Stimulated activated CD8-positive, alpha-beta memory T cell treated with anti-CD3 and anti-CD28 coated beads, Interleukin-15, amount 100 ng/mL, for 1 hour (primary cell): ENCODE measurements at places on chromosomes 11 and 22.

GRCh38 chr11:102220728-102221467, 96.4 kb upstream of the BIRC3 start:
- no peak for DNase-seq

GRCh38 chr22:40624770-40625169, 11.7 kb downstream of the MRTFA start:
- no peak for DNase-seq

GRCh38 chr11:3382613-3383285, 3.8 kb upstream of the ZNF195 start:
- DNase-seq = no peak

DNA sequence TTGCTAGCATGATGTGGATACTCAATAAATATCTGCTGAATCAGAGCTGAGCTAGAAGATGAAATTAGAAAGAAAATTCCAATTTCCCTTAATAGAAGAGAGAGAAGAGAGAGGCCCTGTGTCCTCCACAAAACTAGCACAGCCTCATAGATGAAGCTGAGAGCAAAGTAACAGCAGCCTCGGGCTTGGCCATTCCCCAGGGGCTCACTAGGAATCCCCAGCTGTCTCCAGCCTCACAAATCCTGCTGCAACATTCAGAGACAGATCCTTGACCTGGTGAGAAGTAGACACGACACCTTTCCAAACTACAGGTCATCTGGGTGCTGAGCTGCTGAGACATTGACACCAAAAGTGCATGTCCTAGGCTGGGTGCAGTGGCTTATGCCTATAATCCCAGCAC, 26.1 kb upstream of the IRAG1 start:
- DNase-seq = no peak
